ENCODE measurements at places on chromosomes 11 and 22. TPM values are rescaled to one million over a fixed set of nuclear protein-coding genes. Genes with fewer than 3 reads are reported as not detected.

- H3K4me1 ChIP-seq = peaks cover 16% of the 10 kb centered on the region
- no peak overlapping the region for H3K4me3 ChIP-seq
- DNase-seq = no peak
- H3K36me3 ChIP-seq = peaks cover 3% of the 10 kb centered on the region
- no peaks in the 10 kb centered on the region for H3K27me3 ChIP-seq
These were observed 19.8 kb downstream of the BMAL1 start for GRCh38 chr11:13297308-13297916.

GRCh38 chr11:28017816-28018215 is 90.1 kb downstream of the KIF18A start:
- no peak for DNase-seq
- no peaks in the 10 kb centered on the region for H3K27me3 ChIP-seq
- no peaks in the 10 kb centered on the region for H3K36me3 ChIP-seq

GRCh38 chr11:35163209-35163608 is 24.2 kb downstream of the CD44 start:
- H3K36me3 ChIP-seq = no peaks in the 10 kb centered on the region
- H3K4me1 ChIP-seq = peaks cover 60% of the 10 kb centered on the region
- peaks cover 4% of the 10 kb centered on the region for H3K27me3 ChIP-seq
- H3K27ac ChIP-seq = no peak overlapping the region
- H3K4me3 ChIP-seq = peak overlapping the region; percentile 5
- no peak for DNase-seq

CELSR1 gene
- total RNA-seq = 7.7 TPM

DNA sequence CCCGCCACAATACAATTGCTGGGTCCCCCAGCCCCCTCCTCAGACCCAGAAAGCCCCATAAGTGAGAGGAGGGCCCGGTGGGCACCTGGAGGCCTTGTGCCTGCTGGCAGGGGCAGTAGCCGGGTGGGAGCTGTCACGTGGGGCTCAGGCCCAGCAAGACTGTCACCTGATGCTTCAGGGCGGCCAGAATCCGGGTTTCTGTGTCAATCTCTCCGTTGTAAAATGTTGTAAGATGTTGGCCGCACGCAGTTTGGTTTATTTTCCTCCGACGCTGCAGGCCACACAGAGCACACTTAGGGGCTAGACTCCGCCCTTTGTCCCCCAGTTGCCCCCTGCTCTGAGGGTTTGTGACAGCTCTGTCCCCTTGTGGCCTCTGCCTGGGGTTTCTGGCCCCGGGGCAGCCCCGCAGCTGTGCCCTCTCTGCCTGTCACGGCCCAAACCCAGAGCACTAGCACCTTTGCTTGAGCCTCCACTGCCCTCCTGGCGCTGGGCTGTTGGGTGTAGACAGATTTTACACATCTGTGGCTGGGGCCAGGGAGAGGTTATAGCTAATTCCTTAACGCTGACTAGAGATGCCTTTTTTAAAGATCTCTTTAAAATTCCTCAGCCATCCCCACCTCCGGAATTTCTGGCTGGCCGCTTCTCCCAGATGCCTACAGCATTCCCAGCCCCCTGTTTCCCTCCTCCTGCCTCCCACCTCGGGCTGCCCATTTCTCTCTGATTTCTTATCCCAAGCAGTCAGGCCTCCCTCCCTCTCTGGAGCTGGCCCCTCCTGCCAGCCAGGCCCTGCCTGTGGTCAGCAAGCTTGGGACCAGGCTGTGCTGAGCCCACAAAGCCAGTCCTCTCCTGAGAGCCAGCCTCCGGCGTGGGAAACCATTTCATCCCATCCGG is 3.2 kb upstream of the PRR5 start:
- no peak overlapping the region for H3K27ac ChIP-seq
- H3K27me3 ChIP-seq = peaks cover 14% of the 10 kb centered on the region
- DNase-seq = no peak

OR6T1 gene
- total RNA-seq = not detected

DNA sequence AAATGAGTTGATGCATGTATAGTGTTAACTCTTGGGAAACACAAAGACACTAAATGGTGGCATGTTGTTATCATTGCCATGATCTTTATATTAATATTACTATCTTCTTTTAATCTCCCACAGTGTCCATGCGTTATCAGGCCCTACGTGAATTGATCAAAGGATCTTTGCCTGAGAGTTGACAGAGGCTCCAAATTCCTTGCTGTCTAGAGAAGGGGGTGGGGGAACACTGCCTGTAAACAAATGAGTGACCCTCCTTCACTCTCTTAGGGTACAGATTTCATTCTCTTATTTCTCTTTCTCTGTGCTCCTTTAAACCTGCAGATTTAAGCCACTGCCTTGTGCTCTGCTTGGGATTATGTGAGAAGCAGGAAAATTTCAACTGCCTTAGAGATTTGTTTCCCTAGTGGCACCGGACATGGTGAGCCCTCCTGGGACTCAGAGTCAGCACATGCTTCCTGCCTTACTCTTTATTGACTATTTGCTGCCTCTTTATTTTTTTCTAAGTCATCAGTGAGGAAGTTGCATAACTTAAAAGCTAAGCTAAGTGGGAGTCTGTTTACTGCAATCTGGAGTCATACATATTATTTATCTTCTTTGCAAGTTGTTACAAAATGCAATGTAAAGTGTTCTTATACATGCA is 122.9 kb downstream of the MAML2 start:
- peak overlapping the region; percentile 80 for H3K4me3 ChIP-seq
- peaks cover 54% of the 10 kb centered on the region for H3K4me1 ChIP-seq
- H3K27me3 ChIP-seq = no peaks in the 10 kb centered on the region
- DNase-seq = no peak

DNA sequence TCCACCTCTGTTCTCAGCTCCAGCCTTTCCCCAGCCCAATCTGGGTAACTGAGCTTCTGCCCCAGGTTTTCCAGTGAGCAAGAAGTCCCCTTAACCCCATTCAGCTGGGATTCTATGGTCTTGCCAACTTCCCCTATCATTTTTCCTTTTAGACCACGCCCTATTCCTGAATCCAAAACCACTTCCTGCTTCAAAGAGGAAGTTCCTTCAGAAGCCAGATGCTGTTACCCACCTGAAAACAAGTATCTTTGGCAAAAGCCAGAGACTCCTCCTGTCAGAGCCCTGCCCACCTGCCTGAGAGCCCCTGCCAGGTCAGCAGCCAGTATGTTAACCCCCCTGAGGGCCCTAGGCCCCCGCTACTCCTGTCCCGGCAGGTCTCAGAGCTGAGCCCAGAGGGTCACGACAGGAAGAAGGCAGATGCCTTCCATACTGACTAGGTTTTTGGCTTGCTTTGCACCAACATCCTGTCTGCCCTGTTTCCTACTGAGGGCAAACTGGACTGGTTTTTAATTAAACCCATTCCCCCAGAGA is 20.3 kb upstream of the MICAL2 start:
- H3K27ac ChIP-seq = peak overlapping the region; percentile 70
- no peak overlapping the region for H3K4me3 ChIP-seq
- H3K36me3 ChIP-seq = no peaks in the 10 kb centered on the region
- peaks cover 5% of the 10 kb centered on the region for H3K27me3 ChIP-seq

DNA sequence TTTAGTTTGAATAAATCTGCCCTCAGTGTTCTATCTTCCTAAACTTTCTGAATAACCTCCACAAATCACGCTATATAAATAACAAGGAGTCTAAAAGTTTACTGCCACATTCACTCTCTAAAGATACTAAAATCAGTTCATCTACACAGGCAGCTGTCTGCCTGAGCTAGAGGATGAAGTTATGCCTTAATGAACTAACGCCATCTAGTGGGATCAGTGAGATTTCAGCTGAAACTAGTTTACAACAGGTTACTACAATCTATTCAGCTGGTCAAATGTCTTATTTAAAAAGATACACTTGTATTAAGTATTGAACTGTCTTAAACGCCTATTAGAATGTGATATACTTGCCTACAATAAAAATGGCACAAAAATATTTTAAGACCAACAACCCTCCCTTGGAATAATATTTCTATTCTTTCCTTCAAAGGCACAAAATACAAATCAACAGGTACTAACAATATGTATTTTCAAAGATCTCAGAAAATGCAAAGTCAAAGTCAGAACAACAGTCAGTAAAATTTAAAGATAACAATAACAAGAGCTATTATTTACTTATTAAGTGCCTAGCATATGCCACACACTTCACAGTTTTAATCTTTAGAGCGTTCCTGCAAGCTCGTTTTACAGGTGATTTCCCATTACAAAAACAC is 84.1 kb downstream of the LARGE2 start:
- no peaks in the 10 kb centered on the region for H3K36me3 ChIP-seq
- no peaks in the 10 kb centered on the region for H3K27me3 ChIP-seq
- DNase-seq = peak; percentile 31

Measured in endothelial cell (in vitro differentiated cells).